ENCODE measurements at places on chromosomes 3 and 15.

DNA sequence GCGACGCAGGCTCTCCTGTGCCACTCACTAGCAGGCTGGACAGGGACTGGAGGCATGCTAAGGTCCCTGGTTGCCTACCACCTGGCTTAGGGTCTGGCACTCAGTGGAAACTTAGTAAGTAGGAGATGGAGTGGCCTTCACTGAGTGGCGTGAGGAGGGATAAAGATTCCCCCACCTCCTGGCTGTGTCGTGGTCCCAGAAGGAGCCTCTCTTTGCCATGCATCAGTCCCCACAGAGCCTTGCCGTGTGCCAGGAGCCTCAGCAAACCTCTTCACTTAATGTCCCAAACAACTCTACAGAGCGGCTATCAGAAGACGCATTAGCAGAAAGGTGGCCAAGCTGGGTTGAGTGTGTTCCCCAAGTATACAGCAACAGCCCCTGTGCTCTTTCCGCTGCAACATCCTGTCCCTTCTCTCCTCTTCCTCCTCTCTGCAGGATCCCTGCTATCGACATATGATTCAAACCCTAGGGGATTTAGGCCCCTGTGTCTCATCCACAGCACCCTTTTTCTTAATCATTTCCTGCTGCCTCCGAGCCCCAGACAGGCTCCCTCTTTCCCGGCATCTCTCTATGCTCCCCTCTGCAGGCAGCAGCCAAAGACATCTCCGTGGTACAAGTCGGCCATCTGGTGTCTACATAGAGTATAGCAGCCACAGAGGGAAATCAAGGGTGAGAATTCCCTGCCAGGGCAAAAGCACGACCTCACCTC, 66.7 kb downstream of the SLC6A1 start:
- H3K4me3 ChIP-seq = no peak overlapping the region
- no peak overlapping the region for H3K27ac ChIP-seq
- H3K27me3 ChIP-seq = peaks cover 14% of the 10 kb centered on the region
- H3K36me3 ChIP-seq = no peaks in the 10 kb centered on the region
- DNase-seq = peak; percentile 66
- H3K4me1 ChIP-seq = no peaks in the 10 kb centered on the region

DNA sequence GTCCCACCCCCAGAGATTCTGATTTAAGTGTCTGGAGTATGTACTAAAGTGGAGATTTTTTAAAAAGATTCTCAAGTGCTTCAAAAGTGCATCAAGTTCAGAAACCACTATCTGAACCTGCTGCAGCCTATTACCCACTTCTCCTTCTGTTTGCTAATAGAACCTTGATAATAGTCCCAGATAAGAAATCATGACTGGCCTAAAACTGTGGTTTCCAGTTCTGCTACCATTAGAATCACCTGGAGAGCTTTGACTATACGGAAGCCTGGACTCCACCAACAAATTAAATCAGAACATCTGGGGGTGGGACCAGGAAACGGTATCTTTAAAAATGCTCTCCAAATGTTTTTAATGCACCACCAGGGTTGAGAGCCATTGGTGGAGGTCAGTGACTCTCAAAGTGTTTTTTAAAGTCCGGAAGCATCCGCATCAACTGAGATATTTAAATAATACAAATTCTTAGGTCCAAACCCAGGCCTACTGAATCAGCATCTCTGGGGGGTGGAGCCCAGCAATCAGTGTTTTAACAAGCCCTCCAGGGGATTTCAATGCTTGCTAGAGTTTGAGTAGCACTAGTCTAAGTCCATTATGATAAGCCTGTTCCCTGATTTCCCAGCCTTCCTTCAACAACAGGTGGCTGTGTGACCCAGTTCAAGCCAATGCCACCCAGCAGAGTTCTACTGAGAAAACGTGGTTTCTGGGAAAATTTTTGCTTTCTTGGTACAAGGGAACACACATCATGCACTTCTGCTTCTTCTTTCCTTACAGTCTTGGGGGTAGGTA, 45.4 kb upstream of the TIPARP start:
- no peaks in the 10 kb centered on the region for H3K27me3 ChIP-seq
- no peak for DNase-seq
- H3K36me3 ChIP-seq = peaks cover 6% of the 10 kb centered on the region
- H3K4me3 ChIP-seq = no peak overlapping the region
- peak overlapping the region; percentile 58 for H3K27ac ChIP-seq

GRCh38 chr3:63296249-63296648, 18.1 kb downstream of the SYNPR start:
- H3K27me3 ChIP-seq = no peaks in the 10 kb centered on the region
- H3K4me1 ChIP-seq = no peaks in the 10 kb centered on the region
- H3K36me3 ChIP-seq = no peaks in the 10 kb centered on the region
- no peak overlapping the region for H3K4me3 ChIP-seq
- no peak overlapping the region for H3K27ac ChIP-seq

- DNase-seq = no peak
Measured at GRCh38 chr15:63060699-63061098, 18.2 kb downstream of the TPM1 start.

- H3K4me1 ChIP-seq = no peaks in the 10 kb centered on the region
- H3K27ac ChIP-seq = no peak overlapping the region
- H3K36me3 ChIP-seq = no peaks in the 10 kb centered on the region
- no peaks in the 10 kb centered on the region for H3K27me3 ChIP-seq
Measured at GRCh38 chr3:8324747-8325146, 176.9 kb upstream of the LMCD1 start.

- DNase-seq = no peak
- peaks cover 14% of the 10 kb centered on the region for H3K36me3 ChIP-seq
- no peak overlapping the region for H3K27ac ChIP-seq
- peaks cover 89% of the 10 kb centered on the region for H3K4me1 ChIP-seq
- H3K27me3 ChIP-seq = no peaks in the 10 kb centered on the region
Measured at GRCh38 chr15:85419161-85419560, 38.8 kb downstream of the AKAP13 start.

GRCh38 chr3:187832202-187832601, 86.9 kb upstream of the BCL6 start:
- no peaks in the 10 kb centered on the region for H3K36me3 ChIP-seq
- no peak overlapping the region for H3K27ac ChIP-seq
- no peak for DNase-seq
- peaks cover 3% of the 10 kb centered on the region for H3K27me3 ChIP-seq
- H3K4me1 ChIP-seq = peaks cover 17% of the 10 kb centered on the region

DNA sequence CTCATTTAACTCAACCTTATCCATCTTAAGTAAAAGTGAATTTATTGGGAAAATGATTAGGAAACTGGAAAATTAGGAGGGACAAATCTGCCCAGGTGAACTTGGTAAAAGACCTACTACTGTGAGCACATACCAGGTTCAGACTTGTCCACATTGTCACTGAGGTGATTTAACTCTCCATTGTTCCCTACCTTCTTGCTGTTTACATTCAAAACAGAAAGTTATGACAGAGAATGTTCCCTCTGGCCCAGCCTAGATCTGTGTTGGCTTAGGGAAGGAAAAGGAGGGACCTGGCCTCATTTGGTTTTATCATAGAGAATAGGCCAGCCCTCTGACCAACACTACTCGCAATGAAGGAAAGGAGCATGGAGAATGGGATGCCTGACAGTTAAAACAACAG, 117.6 kb downstream of the SATB1 start:
- no peaks in the 10 kb centered on the region for H3K36me3 ChIP-seq
- no peaks in the 10 kb centered on the region for H3K27me3 ChIP-seq
- no peak for DNase-seq
- no peak overlapping the region for H3K4me3 ChIP-seq

- H3K36me3 ChIP-seq = no peaks in the 10 kb centered on the region
- no peak for DNase-seq
- no peaks in the 10 kb centered on the region for H3K27me3 ChIP-seq
- H3K4me1 ChIP-seq = no peaks in the 10 kb centered on the region
- H3K4me3 ChIP-seq = no peak overlapping the region
Measured at GRCh38 chr3:55879901-55880331, 392.8 kb upstream of the WNT5A start.

DNA sequence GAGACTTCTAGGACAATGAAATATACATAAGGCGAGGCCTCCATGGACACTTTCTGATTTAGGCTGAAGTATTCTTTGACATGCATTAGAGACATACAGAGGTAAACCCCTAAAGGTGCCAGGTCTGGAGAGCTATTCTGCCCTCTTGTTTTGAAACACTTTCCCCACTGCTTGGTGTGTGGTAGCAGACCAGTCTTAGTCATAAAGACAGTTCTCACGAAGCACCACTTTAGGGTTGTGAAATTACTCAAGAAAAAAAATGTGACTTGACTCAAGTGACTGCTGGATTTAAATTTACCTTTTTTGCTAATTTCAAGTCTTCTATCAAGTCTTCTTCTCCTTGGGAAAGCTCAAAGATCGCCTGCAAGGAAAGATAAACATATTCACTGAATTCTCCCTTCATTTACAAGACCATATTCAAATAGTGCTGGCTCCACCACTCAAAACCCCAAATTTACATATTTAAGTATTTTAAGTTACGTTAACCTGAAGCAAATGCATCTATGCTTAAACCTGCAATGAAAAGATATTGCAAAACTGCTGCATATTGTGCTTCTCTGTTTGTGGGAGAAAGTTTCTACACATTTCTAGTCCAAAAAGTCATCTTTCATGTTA, 48.4 kb downstream of the ARHGEF3 start:
- peaks cover 10% of the 10 kb centered on the region for H3K4me1 ChIP-seq
- H3K27ac ChIP-seq = no peak overlapping the region

GRCh38 chr3:156918746-156919145, 92.6 kb downstream of the LEKR1 start:
- no peaks in the 10 kb centered on the region for H3K4me1 ChIP-seq
- no peaks in the 10 kb centered on the region for H3K27me3 ChIP-seq
- DNase-seq = no peak
- H3K27ac ChIP-seq = no peak overlapping the region

GRCh38 chr3:36653095-36653494, 111.3 kb downstream of the DCLK3 start:
- DNase-seq = peak; percentile 11
- H3K4me1 ChIP-seq = peaks cover 26% of the 10 kb centered on the region
- no peaks in the 10 kb centered on the region for H3K27me3 ChIP-seq
- H3K36me3 ChIP-seq = no peaks in the 10 kb centered on the region
- no peak overlapping the region for H3K4me3 ChIP-seq

- peak; percentile 56 for DNase-seq
- H3K4me1 ChIP-seq = peaks cover 25% of the 10 kb centered on the region
- peak overlapping the region; percentile 33 for H3K27ac ChIP-seq
- no peaks in the 10 kb centered on the region for H3K36me3 ChIP-seq
- H3K4me3 ChIP-seq = peak overlapping the region; percentile 34
Measured at GRCh38 chr3:4904811-4905695, 74.2 kb upstream of the BHLHE40 start.

DNA sequence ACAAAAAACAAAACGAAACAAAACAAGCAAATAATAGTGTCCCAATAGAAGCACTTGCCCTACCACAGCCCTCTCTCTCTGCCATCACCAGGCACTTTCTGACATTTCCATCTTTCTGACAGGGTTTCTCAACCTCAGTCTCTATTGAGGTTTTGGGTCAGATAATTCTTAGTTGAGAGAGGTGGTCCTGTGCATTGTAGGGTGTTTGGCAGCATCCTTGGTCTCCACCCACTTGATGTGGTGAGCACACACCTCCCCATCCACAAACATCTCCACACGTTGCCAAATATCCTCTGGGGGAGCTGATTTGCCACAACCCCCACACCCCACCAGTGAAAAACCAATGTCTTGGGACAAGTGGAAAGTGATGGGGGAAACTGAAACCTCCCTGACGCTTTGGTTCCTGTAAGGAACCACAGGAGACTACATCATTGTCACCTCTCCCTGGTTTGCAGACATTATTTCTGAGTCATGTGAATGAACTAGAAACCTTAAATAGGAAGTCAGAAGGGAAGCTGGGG, 733.7 kb upstream of the CFAP20DC start:
- H3K4me3 ChIP-seq = no peak overlapping the region
- no peak for DNase-seq
- H3K4me1 ChIP-seq = no peaks in the 10 kb centered on the region
- H3K27ac ChIP-seq = no peak overlapping the region
- H3K36me3 ChIP-seq = no peaks in the 10 kb centered on the region
- H3K27me3 ChIP-seq = no peaks in the 10 kb centered on the region

DNA sequence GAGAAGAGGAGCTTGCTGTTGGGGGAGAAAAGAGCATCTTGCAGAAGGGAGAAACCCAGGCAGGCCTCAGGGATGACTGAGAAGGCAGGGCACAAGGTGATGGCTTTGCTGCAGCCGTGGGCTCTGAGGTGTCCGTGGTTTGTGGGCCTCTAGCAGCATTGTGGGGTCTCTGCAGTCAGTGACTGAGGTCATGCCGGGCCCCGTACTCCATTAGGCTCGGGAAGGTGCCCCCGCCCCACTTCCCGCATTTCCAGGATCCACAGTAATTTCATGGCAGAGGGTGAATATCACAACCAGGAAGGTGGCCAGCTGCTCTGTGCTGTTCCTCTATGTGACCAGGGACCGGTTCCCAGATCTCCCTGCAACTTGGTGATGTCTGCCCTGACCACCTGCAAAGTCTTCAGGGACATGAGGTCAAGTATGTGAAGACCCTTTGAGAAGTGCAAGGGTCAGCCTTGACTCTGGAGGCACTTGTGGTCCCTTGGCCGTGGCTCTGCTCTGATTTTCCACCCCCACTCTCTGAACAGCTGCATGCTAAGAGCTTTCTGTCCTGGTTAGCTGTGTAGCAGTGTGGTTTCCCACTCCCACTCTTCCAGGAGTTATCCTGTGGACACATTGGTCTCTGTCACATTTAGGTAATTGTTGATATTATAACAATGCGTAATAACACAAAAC, 3.6 kb downstream of the KLF13 start:
- H3K4me3 ChIP-seq = no peak overlapping the region
- no peaks in the 10 kb centered on the region for H3K4me1 ChIP-seq
- H3K36me3 ChIP-seq = peaks cover 19% of the 10 kb centered on the region
- H3K27me3 ChIP-seq = no peaks in the 10 kb centered on the region
- no peak for DNase-seq

- H3K4me3 ChIP-seq = no peak overlapping the region
- peak overlapping the region; percentile 60 for H3K27ac ChIP-seq
- DNase-seq = peak; percentile 71
- no peaks in the 10 kb centered on the region for H3K27me3 ChIP-seq
- peaks cover 15% of the 10 kb centered on the region for H3K36me3 ChIP-seq
- peaks cover 51% of the 10 kb centered on the region for H3K4me1 ChIP-seq
Measured at GRCh38 chr3:107987036-107987939, 103.5 kb downstream of the CD47 start.

- H3K27me3 ChIP-seq = no peaks in the 10 kb centered on the region
- H3K4me1 ChIP-seq = no peaks in the 10 kb centered on the region
- DNase-seq = no peak
- H3K27ac ChIP-seq = no peak overlapping the region
- H3K36me3 ChIP-seq = no peaks in the 10 kb centered on the region
Measured at GRCh38 chr15:73183071-73183470, 130.8 kb downstream of the NEO1 start.
